ENCODE measurements at places on chromosomes 13 and 19.

DNA sequence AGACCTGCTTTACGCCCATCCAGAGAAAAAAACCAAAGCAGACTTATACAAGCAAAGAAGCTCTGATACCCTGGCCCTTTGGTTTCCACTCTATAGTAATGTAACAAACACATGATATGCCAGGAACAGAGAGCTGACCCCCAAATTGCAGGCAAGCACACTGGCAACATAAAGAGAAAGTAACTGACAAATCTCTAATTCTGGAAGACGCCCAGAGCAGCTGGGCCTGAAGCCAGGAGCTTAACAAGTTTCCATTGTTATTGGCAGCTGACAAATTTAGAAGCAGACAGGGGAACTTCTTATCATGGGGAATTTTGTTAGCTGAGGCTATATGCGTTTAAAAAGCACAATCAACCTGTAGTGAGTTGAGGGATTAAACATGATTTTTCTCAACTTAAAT, 158.0 kb downstream of the DLEU7 start:
- DNase-seq, result no peak

DNA sequence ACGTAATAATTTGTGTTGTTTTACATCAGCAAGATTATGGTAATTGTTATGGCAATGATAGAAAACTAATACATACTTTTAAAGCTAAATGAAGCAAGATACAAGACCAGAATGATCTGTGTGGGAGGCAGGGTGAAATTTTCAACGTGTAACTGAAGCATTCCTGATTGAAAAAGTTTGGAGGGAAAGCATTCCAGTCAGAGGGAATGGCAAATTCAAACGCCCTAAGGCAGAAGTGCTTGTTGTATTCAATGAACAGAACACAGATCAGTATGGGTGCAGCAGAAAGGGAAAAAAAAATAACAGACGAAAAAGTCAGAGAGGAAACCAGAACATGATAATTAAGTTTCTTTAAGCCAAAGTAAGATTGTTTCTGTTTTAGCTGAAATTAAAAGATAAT, 928.5 kb upstream of the SLITRK1 start:
- no peak for DNase-seq

DNA sequence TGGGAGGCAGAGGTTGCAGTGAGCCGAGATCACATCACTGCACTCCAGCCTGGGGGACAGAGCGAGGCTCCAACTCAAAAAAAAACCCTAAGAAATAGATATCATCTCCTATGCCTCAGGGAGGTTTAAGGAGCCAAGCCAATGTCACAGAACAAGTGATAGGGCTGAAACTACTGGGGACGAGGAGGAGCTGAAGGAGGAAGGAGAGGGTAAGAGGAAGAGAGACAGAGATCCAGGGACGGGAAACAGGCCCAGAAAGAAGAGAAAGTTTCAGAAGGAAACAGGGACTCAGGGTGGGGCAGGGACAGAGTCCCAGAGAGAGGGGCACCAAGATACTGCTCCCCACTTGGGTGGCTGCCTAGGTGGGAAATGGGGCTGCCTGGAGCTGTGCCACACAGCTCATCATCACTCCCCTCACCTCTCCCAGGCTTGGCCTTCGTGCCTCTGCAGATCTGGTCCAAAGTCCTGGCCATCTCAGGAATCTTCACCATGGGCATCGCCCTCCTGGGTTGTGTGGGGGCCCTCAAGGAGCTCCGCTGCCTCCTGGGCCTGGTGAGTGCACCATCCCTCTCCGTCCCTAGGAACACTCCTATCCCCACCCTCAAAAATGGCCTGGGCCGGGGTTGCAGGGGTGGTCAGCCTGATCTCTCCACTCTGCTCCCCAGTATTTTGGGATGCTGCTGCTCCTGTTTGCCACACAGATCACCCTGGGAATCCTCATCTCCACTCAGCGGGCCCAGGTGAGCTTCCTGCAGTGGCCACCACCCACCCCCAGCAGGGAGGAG, 1.5 kb downstream of the CD37 start:
- DNase-seq, result no peak

- no peak for DNase-seq
Measured at GRCh38 chr13:31908696-31909411, 122.7 kb upstream of the FRY start.

DNA sequence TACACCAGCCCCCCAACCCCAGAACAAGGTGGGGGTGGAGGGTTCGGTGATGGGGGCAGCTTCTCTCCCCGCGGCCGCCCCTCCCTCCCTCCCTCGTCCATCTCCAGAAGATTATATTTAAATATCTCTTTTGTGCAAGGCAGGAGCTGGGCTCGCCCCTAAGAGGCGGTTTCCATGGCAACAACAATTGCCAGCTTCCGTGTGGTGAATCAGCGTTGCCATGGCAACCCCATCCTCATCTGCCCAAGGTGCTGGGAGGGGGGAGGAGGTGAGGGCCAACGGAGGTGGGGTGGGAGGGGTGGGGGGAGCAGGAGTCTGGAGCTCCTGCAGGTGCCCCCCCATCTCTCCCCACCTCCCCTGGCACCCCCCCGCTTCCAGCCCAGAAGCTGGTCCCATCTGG, 46.4 kb downstream of the CELF5 start:
- DNase-seq, result peak; percentile 42

DNA sequence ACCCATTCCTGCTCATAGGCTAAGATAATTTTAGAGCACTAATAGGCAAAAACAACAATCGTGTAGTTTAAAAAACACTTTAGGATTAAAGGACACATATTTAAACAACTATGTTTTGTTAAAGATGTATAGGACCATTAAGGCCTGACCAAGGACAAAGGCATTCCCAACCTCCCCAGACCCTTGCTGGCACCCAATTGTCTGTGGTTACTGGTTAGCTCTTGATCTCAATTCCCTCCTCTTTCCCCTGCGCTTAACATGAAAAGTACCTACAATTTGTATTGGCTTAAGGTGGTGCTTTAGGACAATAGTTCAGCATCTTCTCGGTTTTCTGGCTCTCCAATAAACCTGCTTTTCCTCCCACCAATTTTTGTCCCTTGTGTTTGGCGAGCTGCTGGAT, 51.0 kb downstream of the TEX26 start:
- no peak for DNase-seq

All from activated CD8-positive, alpha-beta memory T cell treated with anti-CD3 and anti-CD28 coated beads for 4 hours (primary cell).